ENCODE measurements at places on chromosomes 16 and 17. TPM values are rescaled to one million over a fixed set of nuclear protein-coding genes. Genes with fewer than 3 reads are reported as not detected.

The ZSCAN10 gene
- total RNA-seq: 0.30 TPM

The CFAP97D1 gene
- not detected for total RNA-seq

The ATP1B2 gene
- total RNA-seq: 0.16 TPM

The CD7 gene
- total RNA-seq: 184 TPM

The WFIKKN1 gene
- total RNA-seq: 0.77 TPM

The CHAD gene
- not detected for total RNA-seq

The PHKB gene
- total RNA-seq: 43.8 TPM

The SRSF1 gene
- 421 TPM for total RNA-seq

The HOXB9 gene
- total RNA-seq: 0.09 TPM

The ATF7IP2 gene
- 41.9 TPM for total RNA-seq

The ABI3 gene
- 44.0 TPM for total RNA-seq

The NACA2 gene
- not detected for total RNA-seq

The AATK gene
- 0.27 TPM for total RNA-seq

The HYDIN gene
- not detected for total RNA-seq

The GSPT1 gene
- 137 TPM for total RNA-seq

The PRCD gene
- total RNA-seq: not detected

The TP53 gene
- total RNA-seq: 195 TPM

The NHERF1 gene
- 289 TPM for total RNA-seq

The SKAP1 gene
- total RNA-seq: 112 TPM

The WFDC1 gene
- not detected for total RNA-seq

The GAST gene
- not detected for total RNA-seq

The IGF2BP1 gene
- total RNA-seq: 0.02 TPM

The PRKCB gene
- 71.9 TPM for total RNA-seq

The NPIPB2 gene
- total RNA-seq: 13.4 TPM

The CIITA gene
- 34.4 TPM for total RNA-seq

The PRAC1 gene
- not detected for total RNA-seq

The TPSAB1 gene
- total RNA-seq: not detected

The CAMKK1 gene
- 3.6 TPM for total RNA-seq

The SPATA22 gene
- not detected for total RNA-seq

The KCNAB3 gene
- 9.2 TPM for total RNA-seq

The DNAH3 gene
- total RNA-seq: not detected

The TMEM235 gene
- not detected for total RNA-seq

The CLDN6 gene
- not detected for total RNA-seq

The TERB1 gene
- total RNA-seq: 0.11 TPM

The TLCD3B gene
- total RNA-seq: 3.6 TPM

The OR4D1 gene
- total RNA-seq: 0.27 TPM

The GALR2 gene
- total RNA-seq: 0.11 TPM

Measured in T-helper 2 cell treated with Interferon-gamma antibody and Interleukin-4, amounts not matched to agents 100 ng/mL and 5 ng/mL, for 36 hours (primary cell).